Hematopoietic multipotent progenitor cell treated with erythropoietin and hydrocortisone succinate and interleukin-3 and kit ligand, for 4 days (in vitro differentiated cells): ENCODE measurements at places on chromosomes 3 and 15.

DNA sequence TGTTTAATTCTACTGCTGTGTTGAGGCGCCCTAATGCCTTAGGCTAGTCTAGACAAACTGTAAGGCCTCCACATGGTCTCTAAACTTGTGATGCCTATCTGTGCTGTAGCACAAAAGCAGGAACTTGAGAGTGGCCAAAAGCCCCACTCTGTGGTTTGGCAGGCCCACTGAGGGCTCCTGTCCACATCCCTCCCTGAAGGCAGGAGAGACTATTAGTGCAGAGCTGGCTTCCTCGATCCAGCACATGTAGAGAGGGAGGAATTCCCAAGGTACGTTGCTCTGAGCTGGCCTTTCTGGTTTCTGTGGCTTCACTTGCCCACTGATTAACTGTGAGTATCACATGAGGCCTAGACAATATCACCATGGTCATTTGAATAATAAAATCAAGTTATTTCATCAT is 90.6 kb downstream of the POLR2M start:
- peak; percentile 68 for DNase-seq

- DNase-seq = no peak
Observed at GRCh38 chr15:63494408-63494807, 10.0 kb upstream of the USP3 start.

DNA sequence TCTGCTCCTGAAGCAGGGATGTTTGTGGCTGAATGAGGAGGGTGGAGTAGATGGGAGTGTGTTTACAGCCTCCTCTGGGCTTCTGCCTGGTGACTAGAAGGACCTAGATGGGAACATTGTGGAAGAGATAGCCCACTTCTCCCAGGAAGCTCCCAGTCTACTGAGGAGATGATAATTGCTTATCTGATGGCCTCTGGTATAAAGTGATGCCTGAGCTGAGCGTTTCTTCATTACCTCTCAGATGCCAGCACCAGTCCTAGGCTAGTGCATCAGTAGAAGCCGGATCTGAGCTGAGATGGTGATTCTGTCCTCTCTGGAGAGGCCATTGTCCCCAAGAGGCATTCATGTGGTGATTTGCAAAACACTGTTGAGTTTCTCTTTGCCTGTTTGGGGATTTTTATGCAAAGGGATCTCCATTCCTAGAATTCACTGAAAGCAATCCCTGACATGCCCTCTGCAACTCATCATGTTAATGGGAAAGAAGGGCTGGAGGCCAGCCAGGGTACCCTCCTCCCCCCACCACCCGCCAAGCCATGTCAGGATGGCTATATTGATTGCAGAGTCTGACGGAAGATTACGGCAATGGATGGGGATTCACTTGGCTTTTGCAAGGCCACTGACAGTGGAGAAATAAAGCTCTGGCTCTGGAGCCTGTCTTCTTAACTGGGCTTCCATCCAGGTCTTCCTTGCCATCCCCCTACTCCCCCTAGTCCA is 166.4 kb upstream of the ROPN1 start:
- DNase-seq = no peak

- DNase-seq = no peak
Observed at GRCh38 chr3:123789160-123789559, 95.0 kb downstream of the MYLK start.

DNA sequence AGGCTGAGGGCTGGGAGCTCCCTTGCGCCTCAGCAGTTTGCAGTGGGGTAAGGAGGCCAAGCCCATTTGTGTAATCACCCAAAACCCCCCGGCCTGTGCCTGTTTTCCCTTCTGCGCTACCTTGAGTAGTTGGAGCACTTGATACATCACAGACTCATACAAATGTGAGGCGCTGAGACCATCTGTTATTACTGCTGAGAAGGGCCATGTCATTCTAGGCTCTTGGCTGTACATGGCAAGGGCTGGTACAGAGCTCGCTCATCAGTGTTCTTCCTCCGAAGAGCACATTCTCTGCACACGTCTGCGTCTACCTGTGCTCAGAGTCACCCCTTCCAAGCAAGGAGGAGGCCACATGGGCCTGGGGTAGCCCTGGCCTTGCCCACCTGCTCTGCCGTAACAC is 9.3 kb downstream of the PLA2G4B start:
- DNase-seq = no peak

GRCh38 chr3:119310071-119310470 is 15.9 kb downstream of the ARHGAP31 start:
- DNase-seq = no peak
